Caki2 (cell line): ENCODE measurements at places on chromosomes 16 and 17. TPM values are rescaled to one million over a fixed set of nuclear protein-coding genes. Genes with fewer than 3 reads are reported as not detected.

GRCh38 chr16:50531901-50532300 is 16.3 kb upstream of the NKD1 start:
- no peak for DNase-seq

GRCh38 chr17:13587487-13588338 is 14.0 kb downstream of the HS3ST3A1 start:
- DNase-seq: no peak

DNA sequence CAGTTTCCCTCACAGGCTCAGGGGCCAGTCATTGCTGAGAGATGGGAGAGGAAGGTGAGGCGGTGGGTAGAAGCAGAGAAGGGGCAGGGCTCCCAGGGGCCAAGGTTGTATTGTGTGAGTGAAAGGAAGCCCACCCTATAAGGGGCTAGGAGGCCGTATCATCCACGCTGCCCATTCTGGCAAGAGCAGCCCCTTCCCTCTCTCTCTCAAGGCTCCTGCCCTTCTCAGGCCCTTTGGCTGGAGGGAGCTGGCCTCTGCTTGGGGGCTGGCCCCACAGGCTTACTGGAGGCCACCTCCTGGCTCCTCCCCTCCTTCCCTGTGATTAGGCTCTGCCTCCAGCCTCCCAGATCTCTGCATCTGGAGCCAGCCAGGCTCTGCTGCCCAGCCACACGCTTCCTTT is 7.6 kb downstream of the TBKBP1 start:
- DNase-seq: no peak

DNA sequence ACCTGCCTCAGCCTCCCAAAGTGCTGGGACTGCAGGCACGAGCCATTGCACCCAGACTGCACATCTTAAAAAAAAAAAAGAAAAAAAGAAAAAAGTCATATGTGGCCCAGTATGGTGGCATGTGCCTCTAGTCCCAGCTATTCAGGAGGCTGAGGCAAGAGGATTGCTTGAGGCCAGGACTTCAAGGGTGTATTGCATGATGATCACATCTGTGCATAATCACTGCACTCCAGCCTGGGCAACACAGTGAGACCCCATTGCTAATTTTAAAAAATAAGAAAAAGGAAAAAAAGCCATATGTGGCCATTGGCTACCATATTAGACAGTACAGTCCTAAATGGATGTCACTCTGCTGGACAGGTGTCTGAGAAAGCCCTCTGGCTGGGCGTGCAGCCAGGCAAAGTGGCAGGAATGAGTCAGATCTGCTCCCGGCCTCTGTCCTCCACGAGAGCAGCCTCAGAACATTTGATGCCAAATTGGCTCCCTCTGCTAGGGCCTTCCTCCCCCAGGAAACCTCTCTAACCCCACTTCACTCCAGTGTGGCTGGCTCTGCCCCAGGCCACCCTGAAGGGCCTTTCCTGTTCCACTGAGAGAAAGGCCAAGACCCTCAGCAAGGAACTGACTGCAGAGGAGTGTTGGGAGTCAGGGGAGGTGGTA is 14.7 kb downstream of the CA7 start:
- peak; percentile 42 for DNase-seq

Gene KREMEN2
- 18.2 and 32.8 TPM in 2 replicates for total RNA-seq

Gene CRHR1
- 5.1 and 10.9 TPM in 2 replicates for total RNA-seq

Gene TBC1D3I
- not detected in 2 replicates for total RNA-seq

- no peak for DNase-seq
These were observed 29.7 kb downstream of the CDK5R1 start for GRCh38 chr17:32516450-32516849.

Gene SEPTIN1
- total RNA-seq: not detected in 2 replicates

Gene ZP2
- total RNA-seq: not detected in 2 replicates

Gene TBC1D16
- total RNA-seq: 25.8 and 27.0 TPM in 2 replicates

DNA sequence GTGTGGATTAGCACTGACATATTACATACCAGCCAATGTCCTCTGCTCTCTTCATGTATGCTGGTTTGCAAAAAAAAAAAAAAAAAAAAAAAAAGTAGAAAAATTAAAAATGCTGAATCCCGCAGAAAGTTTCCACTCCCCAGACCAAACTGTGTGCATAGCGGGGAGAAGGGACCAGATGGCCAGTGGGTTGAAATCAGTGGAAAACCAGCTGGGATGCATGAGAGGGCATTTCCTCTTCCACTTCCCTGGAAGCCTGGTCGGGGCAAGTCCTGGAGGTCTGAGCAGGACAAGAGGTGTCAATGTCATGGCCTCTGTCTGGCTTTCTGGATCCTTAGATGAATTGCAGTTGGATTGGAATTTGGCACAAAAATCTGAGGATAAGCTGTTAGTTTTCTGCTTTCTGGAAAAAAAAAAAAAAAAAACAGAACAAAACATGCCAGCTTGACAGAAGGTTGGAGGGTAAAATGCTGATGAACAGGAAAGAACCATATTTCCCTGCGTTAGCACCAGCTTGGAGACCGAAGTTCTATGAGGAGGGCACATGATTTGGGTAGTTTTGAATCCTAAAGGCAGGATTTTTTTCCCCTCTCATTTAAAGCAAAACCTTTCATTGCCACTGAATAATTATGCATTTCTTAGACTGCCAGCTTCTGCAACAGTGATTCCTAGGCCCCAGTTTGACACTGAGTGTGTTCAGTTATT is 941.5 kb upstream of the EEF2KMT start:
- DNase-seq: no peak

DNA sequence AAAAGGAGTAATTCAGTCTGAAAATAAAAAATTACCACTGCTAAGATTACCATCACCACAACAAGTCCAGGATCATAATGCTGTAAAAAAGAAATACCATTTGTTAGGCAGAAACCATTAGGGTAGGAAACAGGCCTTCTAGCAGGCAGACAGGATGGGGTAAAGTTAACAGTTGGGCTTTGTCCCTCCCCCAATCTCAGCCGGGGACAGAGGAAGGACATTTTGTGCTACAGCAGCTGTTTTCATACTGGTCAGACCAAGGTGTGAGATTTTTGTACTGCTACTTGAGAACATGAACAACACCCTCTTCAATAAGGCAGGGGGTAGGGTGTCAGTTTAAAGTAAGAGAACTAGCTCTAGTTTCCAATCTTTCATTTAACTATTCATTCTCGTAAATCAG is 49.2 kb upstream of the ITGA2B start:
- no peak for DNase-seq

Gene TRPV3
- total RNA-seq: not detected in 2 replicates

DNA sequence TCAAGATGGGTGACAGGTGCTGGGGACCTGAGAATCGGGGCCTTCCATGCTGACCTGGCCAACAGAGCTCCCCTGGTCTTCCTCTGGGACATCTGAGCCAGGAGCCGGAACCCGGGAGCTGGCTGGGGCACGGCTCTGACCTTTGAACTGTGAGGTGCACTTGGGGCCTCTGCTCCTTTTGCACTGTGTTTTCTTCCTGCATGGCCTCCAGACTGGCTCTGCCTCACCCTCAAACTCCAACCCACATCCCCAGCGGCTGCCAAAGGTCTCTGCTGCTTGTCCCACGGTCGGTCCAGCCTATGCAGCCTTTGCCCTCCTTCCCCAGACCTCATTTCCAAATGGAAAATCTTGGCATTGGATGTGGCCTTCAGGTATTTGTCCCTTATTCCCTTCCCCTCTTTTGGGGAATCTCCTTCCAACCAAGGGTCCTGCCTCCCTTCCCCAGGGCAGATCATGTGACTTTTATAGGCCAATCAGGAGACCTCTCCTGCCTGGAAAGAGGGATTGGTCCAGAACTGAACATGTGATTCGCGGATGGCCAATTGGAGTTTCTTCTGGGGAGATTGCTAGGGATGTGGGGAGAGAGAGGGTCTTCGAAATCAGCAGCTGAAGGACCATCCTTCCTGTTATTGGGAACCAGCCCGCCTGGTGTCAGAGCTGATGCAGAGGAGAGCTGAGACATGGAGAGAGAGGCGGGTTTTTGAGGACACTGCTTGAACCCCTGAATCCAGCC is 117.9 kb downstream of the CYLD start:
- DNase-seq: no peak

DNA sequence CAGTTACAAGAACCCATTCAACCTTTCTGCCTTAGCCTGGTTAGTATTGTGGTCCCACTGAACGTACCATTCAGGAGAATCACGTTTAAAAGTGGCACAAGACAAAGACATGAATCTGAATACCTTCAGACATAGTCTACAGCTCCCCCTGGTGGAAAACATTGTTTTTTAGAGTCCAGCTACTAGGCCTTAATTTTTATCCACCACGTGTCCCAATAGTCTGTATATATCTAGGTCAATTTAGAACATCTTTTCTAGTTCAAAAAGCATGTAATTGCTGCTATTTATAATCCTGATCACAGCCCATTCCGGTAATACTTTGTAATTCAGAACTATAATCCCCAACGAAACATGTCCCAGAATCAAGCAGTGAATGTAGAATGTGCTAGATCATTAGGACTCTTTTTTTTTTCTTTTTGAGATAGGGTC is 13.7 kb upstream of the GUCY2D start:
- peak; percentile 57 for DNase-seq

GRCh38 chr17:50049636-50050035 is 6.3 kb upstream of the ITGA3 start:
- DNase-seq: peak; percentile 74

DNA sequence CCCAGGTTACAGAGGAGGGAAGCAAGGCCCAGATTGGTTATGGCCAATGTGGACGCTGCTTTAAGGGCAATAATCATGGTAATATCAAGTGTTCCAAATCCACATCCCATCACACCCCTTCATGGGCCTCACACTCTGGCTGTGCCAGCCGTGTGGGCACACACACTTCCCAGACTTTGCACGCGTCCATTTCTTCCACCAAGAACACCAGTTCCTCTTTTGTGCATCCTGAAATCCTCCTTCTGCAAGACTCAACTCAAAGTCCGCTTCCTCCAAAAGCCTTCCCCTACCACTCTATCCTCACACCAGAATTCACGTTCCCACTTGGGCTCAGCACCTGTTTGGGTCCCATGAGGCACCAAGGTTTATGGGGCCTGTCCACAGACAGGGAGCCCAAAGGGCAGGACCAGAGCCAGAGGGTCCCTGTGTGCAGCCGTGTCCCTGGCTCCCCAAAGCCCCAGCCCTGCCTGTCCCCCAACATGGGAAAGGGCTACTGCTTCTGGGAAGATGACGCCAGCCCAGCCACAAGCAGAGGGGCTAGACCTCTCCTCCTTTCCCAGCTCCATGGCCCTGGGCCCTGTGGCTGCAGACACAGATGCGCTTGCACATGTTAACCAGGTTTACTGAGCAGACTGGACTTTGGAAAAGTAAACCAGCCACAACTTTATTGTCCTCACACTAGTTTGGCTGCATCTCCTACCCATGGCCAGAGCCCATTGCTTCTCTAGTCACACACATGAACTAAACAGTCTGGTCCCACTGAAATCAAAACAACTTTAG is 20.3 kb downstream of the SPNS3 start:
- DNase-seq: no peak

- DNase-seq: peak; percentile 15
These were observed 252.3 kb upstream of the CA10 start for GRCh38 chr17:52410781-52411180.

GRCh38 chr17:82799591-82799990 is 40.2 kb downstream of the ZNF750 start:
- DNase-seq: no peak

Gene GRB7
- 28.3 and 29.4 TPM in 2 replicates for total RNA-seq

Gene ZSCAN10
- not detected in 2 replicates for total RNA-seq

Gene TP53TG3D
- not detected in 2 replicates for total RNA-seq

DNA sequence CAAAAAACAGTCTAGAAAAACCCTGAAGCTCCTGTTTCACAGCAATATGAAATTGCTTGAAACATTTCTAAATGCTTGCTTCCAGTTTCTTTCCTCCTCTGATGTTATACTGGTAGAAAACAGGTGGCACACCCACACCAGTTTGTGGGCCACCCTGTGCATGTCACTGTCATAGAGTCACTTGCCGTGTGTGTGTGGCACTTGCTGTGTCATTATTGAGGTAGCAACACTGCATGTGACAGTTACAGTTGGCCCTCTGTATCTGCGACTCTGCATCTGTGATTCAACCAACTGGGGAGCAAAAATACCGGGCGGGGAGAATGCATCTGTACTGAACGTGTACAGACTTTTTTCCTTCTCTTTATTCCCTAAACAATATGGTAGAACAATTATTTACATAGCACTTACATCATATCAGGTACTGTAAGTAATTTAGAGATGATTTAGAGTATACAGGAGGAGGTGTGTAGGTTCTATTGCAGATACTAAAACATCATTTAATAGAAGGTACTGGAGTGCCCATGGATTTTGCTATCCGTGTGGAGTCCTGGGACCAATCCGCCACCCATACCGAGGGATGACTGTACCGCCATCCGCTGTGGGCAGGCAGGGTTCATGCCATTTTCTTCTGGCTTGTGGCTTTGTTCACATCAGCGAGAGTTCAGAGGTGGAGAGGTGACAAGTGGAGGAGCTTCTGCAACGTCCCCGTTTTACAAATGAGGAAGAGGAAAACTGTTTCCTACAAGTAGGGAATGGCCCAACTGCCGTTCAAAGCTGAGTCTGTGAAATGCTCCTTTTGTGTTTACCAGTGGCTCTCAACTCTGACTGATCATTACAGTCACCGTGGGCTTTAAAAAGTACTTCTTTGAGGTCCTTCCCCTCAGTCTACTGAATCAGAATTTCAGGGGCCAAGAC is 373.7 kb downstream of the SNX29 start:
- no peak for DNase-seq

DNA sequence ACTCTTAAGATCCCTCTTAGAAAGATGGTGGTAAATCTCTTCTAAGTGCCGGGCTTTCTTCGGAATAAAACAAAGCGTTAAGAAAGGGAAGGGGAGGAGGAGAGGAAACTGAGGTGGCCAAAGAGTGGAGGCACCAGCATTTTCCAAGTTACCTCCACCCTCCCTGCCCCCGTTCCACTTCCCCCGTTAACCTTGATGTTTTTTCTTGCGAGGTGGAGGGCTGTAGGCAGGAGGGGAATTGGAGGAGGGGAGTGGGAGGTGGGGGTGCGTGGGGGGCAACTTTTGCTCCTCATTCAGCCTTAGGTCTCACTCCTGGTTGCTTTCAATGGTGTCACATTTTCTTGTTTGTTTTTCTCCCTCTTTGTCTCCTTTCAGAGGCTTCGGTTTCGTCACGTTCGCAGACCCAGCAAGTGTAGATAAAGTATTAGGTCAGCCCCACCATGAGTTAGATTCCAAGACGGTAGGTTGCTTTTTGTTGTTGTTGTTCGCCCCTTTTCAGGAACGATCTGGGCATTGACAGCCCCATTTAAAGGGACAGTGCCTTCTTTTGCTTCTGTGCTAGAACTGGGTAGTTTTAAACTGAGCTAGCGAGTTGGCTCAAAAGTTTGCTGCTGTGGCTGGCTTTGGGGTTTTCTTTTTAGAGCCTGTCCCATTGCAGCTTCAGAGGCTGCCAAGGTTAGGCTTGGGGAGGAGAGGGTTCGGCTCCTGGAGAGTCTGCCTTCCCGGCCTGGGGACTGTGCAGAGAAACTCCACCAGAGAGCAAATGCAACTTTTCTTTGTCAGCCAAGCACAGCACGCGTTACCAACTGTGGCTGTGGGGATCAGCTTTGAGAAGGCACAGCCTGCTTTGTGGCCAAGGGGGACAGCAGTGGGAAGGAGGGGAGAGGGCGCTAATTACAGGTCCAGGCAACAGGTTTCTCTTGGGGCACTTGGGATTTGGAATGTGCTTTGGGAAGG is 1.9 kb downstream of the MSI2 start:
- no peak for DNase-seq
